ENCODE measurements at places on chromosomes 4 and X.

- DNase-seq: peak; percentile 60
These were observed 66.8 kb downstream of the POLA1 start for GRCh38 chrX:24760363-24761000.

- DNase-seq: no peak
These were observed 190.7 kb downstream of the OR13H1 start for GRCh38 chrX:131734621-131735020.

DNA sequence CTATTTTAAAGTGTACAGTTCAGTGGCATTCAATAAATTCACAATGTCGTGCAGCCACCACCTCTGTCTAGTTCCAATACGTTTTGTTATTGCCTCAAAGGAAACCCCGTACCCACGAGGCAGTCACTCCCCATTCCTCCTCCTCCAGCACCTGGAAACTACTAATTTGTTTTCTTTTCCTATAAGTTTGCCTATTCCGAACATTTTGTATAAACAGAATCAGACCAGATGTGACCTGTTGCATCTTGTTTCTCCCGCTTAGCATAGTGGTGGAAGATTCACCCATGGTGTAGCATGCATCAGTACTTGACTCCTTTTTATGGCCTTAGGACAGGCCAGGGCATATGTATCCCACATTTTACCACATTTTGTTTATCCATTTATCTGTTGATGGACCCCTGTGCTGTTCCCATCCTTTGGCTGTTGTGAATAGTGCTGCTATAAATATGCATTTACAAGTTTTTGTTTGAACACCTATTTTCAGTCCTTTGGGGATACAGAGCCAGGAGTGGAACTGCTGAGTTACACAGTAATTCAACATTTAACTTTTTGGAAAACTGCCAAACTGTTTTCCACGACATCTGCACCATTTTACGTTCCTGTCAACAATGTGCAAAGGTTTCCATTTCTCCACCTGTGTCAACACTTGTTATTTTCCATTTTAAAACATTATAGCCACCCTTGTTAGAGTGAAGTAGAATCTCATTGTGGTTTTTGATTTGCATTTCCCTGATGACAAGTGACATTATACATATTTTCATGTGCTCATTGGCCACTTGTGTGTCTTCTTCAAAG, 57.8 kb upstream of the STX18 start:
- no peak for DNase-seq

DNA sequence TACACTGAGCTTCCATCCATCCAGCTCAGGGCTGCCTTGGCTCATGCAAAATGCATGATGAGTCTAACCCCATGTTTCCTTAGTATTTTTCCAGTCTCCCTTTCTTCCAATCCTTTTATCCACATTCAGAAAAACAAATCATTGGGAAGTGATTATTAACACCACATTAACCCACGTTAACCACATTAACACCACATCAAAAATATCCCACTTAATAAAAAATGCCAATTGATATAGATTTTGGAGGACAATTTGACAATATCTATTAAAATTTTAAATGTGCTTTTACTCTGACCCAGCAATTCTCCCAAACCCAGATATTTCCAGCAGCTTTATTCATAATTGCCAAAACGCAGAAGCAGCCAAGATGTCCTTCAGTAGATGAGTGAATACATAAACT, 75.6 kb upstream of the SRD5A3 start:
- DNase-seq: no peak

DNA sequence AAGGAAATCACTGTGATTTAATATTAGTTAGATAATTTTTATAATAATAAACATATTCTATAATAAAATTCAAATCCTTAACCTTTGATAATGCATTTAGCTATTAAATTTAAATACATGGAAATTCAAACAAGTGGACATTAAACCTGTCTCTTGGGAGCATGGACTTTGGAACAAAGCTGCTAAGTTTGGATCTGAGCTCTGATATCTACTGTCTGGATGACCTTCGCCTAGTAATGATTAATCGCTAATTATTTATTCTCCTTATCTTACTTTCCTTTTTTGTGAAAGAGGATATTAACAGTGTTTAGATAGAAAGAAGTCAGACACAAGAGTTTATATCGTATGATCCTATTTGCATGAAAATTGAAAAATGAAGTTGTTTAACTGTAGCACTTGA, 980.9 kb downstream of the FSTL5 start:
- DNase-seq: no peak

DNA sequence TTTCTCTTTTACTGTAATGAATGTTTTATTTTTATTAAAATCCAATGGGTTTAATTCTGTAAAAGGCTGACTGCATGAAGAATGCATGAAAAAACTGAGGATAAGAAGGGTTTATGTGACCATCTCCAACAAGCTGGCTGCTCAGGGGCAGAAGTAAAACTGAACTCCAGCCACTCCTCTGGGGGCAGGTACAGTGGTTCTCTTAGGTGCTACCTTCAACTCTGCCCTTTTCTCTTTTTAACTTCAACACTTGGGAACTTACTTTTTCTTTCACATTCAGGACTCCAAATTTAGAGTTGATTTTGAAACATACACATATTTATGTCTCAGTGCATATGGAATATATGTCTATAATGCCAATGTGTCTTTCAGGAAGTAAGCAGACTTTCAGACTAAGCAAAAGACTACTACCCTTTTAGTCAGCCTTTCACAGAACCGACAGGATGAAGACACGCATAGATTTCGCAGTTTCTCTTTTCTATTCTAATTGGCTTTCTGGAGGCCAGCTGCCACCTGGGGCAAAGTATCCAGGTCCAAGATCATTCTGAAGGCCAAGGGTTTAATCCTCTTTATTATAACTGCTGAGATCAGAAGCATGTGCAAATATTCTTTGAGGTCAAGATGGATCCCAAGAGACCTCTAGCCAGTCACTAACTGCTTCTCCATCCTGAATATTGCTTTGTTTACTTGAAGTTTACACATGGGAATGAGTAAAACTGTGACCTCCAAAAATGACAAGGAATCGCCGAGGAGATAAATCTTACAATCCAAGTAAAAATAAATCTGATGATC, 30.7 kb downstream of the HS3ST1 start:
- no peak for DNase-seq

GRCh38 chr4:166128403-166128802, 255.4 kb downstream of the TLL1 start:
- peak; percentile 15 for DNase-seq

DNA sequence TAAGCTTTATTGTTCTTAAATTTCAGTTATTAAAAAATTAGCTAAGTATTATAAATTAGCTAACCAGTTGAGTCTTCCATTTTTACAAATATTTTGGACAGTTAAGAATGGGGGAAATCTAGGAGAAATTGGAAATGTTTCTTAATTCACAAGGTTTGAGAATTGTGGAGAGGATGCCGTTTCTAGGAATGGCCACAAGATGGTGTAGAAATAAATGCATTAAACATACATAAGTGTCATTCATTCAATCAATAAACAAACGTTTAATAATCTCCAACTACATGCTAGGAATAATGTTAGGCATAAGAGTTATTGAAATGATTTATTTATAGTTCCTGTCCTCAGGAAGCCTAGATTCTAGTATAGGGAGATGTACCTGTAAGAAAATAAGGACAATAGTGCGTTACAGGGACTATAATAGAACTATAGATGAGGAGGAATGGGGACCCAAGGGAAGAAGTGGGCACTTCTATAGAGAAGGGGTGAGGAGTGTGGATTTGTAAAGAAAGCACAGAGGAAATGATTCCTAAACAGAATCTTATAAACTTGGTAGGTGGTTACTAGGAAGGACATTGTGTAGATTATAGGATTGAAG, 195.7 kb upstream of the ANK2 start:
- DNase-seq: no peak

GRCh38 chrX:4373791-4374190, 660.3 kb upstream of the PRKX start:
- no peak for DNase-seq

- no peak for DNase-seq
These were observed 33.1 kb downstream of the PCDH7 start for GRCh38 chr4:30753316-30753715.

DNA sequence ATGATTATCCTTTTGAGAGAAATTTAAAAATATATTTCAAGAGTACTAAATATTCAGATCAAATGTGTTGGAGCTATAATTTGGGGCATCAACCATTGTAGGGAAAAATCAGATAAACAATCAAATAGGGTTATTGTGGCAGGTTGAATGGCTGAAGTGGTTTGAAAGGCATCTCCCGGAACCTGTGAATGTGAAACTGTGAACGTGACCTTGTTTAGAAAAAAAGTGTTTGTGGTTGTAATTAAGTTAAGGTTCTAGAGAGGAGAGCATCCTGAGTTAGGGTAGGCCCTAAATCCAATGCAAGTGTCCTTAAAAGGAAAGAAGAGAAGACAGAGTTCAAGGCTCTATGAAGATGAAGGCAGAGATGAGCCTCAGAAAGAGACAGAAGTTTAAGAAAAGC, 37.4 kb downstream of the ADGRA3 start:
- DNase-seq: no peak

GRCh38 chrX:17960891-17961290, 99.8 kb upstream of the RAI2 start:
- DNase-seq: no peak

DNA sequence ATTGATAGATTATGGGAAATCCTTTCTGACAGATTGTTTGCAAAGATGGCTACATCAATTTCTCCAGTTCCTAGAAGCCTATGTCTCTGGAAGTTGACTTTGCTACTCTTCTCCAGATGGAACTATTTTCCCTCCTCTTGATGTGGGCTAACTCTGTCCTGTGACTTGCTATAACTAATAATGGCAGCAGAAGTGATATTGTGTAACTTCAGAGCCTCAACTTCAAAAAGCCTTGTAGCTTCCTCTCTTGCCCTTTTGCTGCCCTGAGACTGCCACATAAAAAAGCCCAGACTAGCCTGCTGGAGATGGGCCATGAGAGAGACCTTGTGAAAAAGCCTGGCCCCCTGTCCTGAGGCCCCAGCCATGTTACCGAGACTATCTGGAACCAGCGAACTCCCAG, 210.7 kb upstream of the SLC7A11 start:
- DNase-seq: no peak

DNA sequence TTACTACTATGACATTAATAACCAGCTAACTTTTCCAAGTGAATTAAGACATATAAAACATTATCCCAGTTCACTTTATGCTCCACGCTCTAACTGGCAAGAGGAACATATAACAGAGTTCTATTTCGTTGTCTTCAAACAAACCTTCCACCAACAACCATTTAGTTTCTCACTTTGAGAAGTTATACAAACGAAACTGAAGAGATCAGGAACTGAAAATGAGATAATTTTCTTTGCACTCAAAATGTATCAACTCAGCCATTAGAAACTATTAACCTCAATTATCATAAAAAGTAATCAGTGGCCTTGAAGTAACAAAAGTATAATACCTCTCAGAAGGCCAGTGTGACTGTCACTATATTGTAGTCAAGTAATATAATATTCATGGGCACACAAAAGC, 70.1 kb downstream of the CHM start:
- DNase-seq: no peak

DNA sequence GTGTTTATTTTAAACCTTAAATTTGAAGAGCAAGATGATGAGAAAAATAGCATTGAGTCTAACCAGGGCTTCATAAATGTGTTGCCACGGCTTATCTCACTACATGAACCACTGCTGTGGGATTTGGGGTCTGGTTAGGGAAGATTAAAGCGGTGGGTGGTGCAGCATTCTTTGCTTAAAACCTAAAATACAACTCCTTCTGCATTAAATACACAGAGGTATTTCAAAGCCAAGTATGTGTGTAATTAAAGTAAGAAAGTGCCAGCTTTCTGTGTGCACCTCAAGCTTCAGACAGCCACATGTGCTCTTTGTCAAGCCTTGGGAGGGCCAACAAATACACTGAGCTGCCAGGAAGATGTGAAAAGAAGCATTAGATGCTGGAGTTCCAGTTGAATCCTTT, 128.0 kb downstream of the CPE start:
- peak; percentile 47 for DNase-seq

GRCh38 chr4:177405508-177405907, 36.7 kb downstream of the AGA start:
- DNase-seq: no peak

DNA sequence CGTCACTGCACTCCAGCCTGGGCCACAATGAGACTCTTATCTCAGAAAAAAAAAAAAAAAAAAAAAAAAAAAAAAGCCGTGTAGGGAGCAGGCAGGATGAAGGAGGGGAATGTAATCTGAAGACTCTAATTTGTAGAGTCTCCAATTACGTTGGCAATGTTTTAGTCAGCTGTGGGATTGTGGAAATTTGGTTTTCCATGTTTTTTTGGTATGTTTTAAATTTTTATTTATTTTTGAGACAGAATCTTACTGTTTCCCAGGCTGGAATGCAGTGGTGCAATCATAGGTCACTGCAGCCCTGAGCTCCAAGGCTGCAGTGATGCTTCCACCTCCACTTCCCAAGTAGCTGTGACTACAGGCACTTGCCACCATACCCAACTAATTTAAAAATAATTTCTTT, 56.5 kb downstream of the NSD2 start:
- no peak for DNase-seq

DNA sequence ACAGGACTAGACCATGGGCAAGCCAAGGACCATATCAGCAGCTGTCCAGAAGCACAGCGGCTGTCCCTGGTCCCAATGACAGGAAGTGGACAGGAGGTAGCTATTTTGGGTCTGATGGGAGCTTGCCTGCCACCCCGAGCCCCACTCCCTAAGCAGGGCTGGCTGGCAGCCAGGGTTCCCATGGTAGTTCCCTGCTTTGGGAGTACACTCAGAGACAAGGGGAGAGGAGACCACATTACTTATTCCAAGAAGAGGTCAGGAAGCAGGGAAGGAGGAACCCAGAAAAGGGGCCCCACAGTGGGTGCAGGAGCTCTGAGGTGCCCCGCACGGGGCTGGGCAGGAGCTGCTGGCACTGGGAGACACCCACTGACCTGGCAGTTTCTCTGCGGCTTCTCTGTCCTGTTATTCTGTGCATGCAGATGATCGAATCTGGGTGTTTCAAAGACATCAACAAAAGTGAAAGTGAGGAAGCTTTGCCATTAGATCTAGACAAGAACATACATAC, 36.3 kb downstream of the HTT-AS start:
- DNase-seq: no peak

DNA sequence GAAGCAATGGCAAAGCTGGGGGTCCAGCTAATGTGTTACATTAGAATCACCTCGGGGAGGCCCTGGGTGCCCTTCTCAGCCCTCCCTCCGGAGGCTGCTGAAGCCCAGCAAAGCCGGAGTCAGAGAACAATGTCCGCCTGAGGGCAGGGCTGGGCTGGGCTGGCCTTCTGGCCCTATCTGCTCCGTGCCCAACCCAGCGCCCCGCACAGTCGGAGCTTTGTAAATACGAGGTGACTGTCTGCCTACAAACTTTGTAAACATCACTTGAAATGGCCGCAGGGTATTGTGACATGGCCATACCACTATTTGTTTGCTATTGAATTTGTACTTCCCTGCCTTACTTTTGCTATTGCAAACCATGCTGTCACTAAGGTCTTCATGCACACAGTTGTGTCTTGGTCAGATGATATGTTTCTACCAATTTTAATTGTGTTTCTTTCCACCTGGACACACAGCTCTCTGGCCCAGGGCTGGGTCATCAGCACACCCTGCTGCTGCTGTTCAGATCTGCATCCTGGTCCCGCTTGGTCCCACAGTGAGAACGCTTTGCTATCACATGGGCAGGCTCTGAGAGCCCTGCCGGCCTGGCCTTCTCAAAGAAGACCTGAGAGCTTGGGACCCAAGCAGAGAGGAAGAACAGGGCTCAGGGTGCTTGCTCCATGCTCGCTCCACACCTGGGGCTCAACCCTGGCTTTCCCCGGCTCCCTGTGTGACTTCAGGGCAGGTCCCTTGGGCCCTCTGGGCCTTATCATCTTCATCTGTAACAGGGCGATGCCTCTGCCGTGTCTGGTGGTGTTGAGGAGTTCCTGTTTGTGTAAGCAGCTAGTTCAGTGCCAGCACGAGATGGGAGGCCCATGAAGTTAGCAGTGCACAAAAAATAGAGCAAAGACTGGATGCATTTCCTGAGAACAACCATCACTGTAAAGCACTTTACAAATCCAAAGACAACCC, 2.3 kb downstream of the S100P start:
- DNase-seq: no peak
